Right renal cortex interstitium (tissue), 3 donors: ENCODE measurements at places on chromosomes 2 and 18. TPM values are rescaled to one million over a fixed set of nuclear protein-coding genes. Genes with fewer than 3 reads are reported as not detected.

- no peak for DNase-seq
These were observed 119.7 kb upstream of the CTNNA2 start for GRCh38 chr2:79393107-79393685.

DNA sequence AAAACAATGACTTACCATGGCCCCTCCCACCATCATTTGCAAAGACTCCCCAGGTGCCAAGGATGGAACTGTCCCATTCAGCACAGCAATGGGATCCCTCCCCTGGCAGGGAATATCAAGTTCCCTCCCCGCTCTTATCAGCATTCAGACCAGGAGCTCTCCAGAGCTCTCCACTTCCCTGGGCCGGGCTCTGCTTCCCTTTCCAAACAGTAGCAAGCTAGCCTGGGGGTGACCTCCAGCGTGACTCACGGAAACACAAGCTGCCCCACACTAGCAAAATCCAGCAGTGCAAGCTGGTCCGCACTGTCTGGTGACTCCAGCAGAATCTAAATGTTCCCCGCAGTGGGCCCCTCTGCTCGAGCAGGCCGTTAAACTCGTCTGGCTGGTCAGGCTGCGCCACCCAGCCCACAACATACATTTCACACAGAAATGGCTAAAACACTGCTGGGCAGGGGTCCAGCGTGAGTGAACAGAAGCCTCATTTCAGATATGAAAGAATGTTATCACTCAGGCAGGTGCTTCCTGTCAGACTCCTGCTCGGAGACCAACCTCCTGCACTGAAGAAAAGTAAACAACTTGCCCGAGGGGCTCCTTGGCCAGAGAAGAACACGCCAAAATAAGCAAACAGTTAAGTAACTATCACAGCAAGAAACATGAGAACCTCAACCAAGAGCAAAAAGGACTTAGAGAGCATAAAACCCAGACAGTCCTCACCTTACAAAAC lies 33.9 kb downstream of the STAT1 start:
- peak; percentile 56 for DNase-seq

- no peak for DNase-seq
These were observed 20.4 kb upstream of the PAPOLG start for GRCh38 chr2:60735496-60736250.

- no peak for DNase-seq
These were observed 78.7 kb downstream of the GFPT1 start for GRCh38 chr2:69308338-69308737.

DNA sequence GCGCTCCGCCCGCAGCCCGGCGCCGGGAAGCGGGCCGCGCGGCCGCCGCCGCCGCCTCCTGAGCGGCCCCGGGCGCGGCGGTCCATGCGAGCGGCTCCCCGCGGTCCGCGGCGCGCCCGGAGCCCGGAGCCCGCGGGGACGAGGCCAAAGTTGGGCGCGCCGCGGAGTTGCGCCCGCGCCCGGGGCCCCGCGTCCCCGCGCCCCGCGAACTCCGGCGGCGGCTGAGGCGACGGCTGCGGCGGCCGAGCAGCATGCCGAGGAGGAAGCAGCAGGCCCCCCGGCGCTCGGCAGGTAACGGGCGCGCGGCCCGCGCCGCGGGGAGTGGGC lies 992 bp downstream of the TSHZ1 start:
- no peak for DNase-seq

- DNase-seq: no peak
These were observed 38.7 kb downstream of the TWIST2 start for GRCh38 chr2:238886453-238887094.

GRCh38 chr2:18896125-18896764 lies 306.9 kb upstream of the NT5C1B start:
- DNase-seq: no peak

DNA sequence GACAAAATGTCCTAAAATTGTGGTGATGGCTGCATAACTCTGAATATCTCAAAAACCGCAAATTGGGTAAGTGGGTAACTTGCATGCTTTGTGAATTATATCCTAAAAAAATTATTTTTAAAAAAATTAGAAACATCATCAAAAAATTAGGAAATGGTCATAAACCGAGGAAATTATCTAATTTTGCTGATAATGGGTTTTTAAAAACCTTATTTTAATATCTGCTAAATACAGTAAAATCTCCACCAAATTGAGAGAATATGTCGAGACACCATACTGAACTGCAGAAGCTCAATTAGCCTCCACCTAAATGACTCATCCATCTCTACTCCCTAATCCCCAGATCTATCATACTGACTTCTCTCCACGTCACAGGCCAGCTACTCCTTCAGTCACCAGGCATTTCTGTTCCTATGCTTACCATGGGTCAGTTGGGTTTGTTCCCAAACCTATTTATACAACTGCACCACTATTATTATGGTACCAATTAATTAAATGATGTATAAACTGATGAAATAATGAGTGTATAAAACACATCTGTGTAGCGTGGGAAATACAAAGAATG lies 36.1 kb downstream of the SPIRE1 start:
- no peak for DNase-seq

- no peak for DNase-seq
These were observed 25.6 kb upstream of the ZC3H15 start for GRCh38 chr2:186460465-186460864.

DNA sequence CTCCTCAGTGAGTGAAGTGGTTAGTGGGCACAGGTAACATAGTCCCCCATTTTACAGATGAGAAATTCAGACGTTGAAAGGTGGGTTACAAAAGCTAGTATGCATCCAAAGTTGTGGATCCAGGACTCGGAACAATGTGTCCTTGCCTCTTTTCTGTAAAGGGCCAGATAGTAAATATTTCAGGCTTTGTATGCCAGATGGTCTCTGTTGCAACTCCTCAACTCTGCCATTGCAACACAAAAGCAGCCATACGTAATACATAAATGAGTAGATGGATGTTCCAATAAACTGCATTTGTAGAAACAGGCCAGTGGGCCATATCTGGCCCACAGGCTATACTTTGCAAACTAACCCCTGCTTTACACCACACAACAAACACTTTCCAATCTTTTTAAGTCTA lies 166.6 kb upstream of the PKDCC start:
- no peak for DNase-seq

DNA sequence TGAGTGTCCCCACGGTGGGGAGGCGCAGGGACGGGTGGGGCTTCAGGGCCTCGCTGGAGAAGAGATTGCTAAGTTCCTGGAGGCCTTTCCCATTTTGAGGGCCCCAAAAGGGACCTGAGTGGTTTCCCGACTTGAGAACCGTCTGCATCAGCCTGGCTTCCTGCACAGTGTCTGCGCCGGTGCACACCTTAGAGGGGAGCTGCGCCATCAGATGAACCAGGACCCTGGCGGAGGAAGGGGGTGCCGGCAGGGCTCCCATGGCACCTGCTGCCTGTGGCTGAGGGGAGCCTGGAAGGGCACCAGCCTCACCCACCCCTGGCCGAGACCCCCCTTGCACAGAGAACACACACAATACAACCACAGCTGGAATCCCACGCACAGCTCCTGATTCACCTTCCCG lies 465.1 kb upstream of the MYT1L start:
- DNase-seq: no peak

- no peak for DNase-seq
These were observed 28.1 kb upstream of the NPC1 start for GRCh38 chr18:23614413-23614812.

GRCh38 chr2:144702051-144702450 lies 182.1 kb upstream of the ZEB2 start:
- DNase-seq: no peak

GRCh38 chr2:232444409-232445148 lies 11.4 kb upstream of the ALPI start:
- no peak for DNase-seq

- no peak for DNase-seq
These were observed 8.2 kb downstream of the MAPRE2 start for GRCh38 chr18:35049111-35050027.

Gene DOCK10
- 13.7 TPM for polyA plus RNA-seq

Gene PCARE
- polyA plus RNA-seq: 0.43 TPM

Gene RAMP1
- polyA plus RNA-seq: 2.7 TPM
